ENCODE measurements at places on chromosomes 3 and 15.
A peak's percentile ranks its signal among the peaks of the same experiment; 100 is the strongest.

DNA sequence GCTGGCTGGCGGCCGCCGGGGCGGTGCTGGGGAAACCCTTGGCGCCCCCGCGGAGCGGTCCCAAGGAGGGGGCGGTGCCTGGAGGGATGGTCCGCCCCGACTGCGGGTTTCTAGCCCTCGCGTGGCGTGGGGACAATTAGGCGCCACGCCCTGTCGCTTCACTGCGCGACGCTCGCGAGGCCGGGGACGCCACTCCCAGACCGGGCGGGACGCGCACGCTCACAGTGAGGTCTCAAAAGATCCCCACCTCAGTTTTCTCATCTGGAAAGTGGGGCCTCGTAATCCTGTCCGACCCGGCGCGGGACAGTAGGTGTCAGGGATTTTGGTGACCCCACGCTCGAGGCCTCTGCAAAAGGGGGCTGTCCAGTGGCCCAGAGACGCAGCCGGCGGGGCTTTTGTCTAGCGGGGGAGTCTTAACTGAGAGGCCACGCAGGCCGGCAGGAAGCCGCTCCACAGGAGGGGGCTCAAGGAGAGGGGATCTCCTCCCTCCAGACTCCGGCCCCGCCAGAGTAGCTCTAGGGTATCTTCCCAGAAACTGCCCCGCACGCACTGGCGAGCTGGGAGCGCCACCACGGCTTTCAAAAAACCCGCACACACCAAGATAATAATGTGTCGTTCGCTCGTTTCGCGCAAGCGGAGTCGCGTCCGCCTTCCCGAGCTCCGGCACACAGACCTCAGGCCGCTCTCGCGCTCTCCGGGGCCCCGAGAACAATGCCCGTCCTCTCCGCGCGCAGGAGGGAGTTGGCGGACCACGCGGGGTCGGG lies 710 bp upstream of the CLK3 start:
- peak; percentile 90 for DNase-seq

DNA sequence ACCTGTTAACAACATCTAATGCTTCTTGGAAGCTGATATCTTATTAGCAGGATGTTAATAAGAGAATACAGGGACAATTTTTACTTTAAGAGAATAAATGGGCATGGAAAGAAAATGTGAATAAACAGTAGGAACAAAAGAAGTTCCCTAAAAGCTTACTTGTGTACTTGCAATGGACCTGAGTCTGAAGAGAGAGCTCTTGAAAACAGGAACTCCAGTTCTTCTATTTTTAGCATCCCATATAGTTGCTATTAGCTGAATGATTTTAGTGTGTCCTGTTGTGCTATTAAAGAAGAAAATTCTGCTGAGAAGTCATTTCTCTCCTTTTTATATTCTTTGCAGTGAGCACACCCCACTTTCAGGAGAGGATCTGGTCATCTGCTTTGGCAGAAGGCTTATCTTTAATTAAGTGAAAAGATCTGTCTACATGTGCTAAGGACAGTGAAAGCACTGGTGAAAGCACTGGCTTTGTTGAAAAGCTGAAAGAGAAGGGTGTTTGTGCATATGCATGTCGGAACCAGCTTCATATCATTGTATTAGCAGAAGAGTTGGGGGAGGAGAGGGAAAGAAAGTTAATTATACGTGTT lies 1.4 kb upstream of the ST3GAL6 start:
- peak; percentile 18 for DNase-seq

GRCh38 chr3:94285872-94286271 lies 223.0 kb downstream of the NSUN3 start:
- peak; percentile 69 for DNase-seq

GRCh38 chr3:61975936-61976335 lies 397.4 kb downstream of the FEZF2 start:
- DNase-seq = no peak

DNA sequence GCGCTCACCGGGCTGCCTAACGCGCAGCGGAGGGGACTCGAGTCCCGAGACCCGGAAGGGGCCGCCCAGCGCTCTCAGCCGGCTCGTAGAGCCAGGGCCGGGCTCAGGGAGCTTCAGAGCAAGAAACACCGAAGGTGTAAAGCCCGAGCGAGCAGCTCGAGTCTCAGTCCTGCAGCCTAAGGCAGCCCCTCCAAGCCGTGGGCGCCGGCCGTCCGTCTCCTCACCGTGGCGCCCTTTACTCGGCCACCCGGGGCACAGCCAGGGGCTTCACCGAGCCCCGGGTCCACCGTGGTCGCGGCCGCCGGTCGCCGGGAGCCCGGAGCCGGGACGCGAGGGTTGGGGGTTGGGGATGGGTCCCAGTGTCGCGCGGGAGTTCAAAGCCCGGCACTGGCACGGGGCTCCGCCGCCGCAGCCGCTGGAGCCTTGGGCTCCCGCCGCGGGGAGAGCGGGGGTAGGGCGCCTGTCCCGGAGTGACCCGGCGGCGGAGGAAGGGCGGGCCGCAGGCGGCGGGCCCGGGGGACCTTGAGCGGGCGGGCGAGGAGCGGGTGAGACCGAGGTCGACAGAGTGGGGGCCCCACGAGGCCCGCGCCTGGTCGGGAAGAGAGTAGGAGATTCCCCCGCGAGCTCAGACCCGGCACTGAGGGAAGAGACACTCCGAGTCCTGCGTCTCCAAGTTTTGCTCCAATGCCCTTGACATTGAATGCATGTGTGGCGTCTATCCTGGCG lies 26.9 kb upstream of the THRB start:
- peak; percentile 43 for DNase-seq

DNA sequence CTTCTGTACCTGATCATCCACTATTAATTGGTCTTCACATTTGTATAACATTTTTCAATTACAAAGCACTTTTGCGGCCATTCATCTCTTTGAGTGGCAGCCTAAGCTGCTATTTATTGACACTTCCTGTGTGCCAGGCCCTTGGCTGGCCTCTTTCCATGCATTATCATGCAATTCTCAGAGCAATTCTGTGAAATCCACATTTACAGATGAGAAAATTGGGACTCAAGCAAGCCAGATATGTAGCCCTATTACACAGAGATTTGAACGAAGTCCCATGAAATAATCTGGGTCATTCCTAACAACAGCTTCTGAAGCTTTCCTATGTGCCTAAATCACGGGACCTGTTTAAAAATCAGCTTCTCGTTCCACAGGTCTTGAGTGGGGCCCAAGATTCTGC lies 17.4 kb downstream of the SLC6A1 start:
- no peak for DNase-seq

DNA sequence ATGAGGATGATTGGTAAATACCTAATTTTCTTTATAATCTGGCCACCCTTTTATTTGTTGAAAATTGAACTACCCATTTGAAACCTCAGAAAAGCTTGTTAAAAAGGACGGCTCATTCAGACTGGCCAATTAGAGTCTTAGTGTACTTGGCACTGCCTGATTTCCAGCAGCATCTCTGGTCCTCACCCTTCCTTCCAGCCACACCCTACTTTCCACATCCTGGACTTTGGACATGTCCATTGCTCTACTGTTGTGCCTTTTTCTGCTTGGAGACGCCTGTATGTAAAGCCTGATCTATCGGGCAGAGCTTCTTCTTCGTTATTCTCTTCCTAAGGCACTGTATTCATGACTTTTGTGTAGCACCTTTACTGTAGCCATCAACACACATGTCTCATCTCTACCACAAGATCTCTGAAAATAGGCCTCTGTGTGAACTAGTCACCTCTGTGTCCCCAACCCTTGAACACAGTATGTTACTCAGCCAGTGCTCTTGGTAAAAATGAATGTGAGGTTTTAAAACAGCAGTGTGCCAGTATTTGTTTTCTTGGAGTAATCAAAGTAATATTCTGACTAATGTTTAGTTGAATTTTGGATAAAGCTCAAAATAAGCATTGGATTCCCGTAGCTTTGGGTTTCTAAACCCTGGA lies 6.8 kb downstream of the RBM5 start:
- no peak for DNase-seq

DNA sequence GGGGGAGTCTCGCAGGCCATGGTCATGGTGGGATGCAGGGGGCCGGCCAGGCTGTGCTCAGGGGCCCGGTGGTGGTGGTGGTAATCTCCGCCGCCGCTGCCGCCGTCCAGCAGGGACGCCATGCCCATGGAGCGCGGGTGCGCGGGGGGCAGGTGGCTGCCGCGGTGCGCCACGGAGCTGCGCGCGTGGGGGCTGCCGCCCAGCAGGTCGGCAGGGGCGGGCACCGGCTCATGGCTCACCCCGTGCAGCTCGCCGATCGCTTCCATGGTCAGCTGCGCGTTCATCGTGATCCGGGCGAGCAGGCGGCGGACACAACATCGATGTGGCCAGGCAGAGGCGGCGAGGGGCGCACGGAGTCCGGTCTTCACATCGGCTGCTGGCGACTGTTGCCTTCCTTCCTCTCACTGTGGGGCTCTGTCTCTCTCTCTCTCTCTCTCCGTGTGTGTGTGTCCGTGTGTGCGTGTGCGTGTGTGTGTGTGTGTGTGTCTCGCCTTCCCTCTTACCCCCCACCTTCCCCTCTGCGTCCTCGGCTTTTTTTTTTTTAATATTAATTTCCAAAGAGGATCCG lies 451 bp downstream of the ONECUT1 start:
- DNase-seq = peak; percentile 52

DNA sequence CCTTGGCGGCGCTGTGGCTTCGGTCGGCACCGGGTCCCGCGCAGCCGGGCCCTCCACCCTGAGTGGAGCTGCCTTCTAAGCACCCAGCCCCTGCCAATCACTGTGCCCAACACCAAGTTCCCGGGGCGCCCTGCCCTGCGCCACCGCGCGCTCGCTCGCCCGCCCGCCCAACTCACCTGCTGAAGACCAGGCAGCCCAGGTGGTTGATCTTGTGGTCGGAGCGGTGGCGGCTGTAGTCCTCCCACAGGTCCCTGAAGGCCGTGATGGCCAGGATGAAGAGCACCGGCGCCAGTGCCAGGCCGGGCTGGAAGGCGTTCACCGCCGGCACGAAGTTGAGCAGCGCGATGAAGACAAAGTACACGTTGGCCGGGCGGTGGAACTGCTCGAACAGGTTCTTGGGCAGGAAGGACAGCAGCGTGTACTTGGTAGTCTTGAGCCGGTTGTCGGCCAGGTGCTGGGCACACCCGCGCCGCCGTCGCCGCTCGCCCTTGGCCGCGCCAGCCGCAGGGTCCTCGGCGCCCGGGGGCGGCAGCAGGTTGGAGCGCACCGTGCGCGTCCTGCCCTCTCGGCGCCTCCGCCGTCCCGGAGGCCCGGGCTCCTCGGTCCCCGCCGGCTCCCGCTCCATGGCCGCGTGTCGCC lies 536 bp downstream of the ATP10A start:
- no peak for DNase-seq

DNA sequence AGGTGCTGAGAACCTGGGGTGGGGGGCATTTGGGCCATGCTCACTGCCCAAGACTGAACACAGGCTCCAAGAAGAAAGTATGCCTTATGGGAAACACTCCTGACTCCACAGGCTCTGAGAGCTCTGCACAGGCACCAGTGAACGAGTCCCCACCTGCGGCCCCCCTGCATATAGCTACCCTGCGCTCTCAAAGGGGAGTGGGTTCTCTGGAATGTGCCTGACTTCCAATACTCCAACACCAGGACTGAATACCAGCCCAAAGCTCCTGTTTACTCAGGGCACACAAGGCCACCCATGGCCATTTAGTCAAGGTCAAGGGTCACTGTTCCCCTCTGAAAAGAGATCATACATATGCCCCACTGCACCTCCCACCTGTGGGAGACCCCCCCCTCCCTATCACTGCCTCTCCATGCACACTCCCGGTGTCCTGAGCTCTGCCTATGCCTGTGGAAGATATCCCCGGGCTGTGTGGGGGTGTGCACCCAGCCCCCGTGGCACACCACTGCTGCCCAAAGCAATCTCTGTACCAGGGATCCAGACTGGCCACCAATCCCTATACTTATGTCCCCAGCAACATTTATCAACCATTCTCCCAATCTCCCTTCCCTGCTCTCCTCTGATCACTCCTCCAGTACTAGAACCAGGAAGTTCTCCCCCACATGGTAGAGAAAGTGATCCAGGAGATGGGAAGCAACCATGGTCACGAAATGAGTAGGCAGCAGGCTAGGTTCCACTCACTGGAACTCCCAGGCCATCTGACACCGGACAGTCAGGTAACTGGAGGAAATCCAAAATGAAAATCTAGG lies 1.5 kb upstream of the PLXNB1 start:
- no peak for DNase-seq
